ENCODE measurements at places on chromosomes 3 and 15.

DNA sequence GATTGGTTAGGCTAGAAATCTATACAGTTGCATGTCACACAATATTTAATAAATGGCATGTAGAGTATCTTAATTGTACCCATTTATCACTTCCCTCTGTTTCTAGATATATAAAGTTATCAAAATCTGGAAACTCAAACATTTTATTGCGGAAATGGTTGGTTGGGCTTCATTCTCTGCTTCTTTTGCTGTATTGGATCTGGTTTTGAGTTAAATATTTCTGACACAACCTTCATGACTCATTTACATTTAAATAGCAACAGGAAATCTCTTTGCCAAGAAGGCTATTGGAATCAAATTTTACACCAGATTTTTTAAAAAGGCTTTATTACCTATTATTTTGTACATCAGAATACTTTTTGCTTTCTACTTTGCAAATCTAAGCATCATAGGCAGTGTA, 153.8 kb downstream of the EBLN2 start:
- DNase-seq: no peak

- no peak for DNase-seq
These were observed 87.6 kb downstream of the SRGAP3 start for GRCh38 chr3:9161811-9162210.

GRCh38 chr3:143222505-143222904, 102.9 kb downstream of the CHST2 start:
- no peak for DNase-seq

DNA sequence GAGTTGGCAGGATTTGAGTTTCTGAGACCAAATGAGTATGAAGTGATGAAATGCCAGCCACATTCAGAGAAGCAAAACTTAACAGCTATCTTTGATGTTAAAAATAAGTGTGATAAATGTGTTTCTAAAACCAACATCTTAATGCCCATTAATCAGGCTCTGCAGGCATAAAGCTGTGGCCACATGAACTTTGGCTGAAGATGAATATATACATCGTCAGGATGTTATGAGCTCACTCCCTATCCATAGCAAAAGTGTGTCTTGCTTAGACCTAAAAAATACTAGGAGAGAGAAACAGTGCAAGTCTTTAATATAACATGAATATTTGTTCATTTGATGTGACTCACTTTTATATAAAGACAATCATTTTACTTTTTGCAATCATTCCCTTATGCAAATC, 218.0 kb downstream of the CADM2 start:
- DNase-seq: no peak

- no peak for DNase-seq
These were observed 32.2 kb downstream of the SLC24A1 start for GRCh38 chr15:65653801-65654521.

DNA sequence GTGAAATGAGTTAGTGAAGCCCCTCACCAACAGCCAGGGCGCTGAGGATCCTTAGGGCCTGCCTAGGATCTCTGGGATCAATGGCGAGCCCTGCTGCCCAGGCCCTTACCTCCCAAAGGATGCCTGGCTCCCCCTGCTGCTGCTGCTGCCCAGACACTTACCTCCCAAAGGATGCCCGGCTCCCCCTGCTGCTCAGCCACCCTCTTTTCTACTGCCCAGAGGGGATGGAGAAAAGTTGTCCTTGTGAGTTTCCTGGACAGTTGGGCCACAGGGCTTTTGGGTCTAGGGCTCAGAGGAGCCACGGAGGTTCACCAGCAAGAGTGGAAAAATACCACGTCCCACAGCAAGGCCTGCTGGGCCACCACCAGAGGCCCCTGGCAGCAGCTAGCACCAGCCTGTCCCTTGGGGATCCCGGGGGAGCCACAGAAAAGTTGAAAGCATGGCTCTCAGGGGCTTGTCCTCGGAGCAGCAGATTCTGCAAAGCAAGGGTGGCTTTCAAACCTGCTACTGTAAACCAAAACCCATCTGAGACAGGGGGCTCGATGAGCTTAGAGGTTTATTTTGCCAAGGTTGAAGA, 59.4 kb downstream of the SLC6A6 start:
- DNase-seq: peak; percentile 94

DNA sequence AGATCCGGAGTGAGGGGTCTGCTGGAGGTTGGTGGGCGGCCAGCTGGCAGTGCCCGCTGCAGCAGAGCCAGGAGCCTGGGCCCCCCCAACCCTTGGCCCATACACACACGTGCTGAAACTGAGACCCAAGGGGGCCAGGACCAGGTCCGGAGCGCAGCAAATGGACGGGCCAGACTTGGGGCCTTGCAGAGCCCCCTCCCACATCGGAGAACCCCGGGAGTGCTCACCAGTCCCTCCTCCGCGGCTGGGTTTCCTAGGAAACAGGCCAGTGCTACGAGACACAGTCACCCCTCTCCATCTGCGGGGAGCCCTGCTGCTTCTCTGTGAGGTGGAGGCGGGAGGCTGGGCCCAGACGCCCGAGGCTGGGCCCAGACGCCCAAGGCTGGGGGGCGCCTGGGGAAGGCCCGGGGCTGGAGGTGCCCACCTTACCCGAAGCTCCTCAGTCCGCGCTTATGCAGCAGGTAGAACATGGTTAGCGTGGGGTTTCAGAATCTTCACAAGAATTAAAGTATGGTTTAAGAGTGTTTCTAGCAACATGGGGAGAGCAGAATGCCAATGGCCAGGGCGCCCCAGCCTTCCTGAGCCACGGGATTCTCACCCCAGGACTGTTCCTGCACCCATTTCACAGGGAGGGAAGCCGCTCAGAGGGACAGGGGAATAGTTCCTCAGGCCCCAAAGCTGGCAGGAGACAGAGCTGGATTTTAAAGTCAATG, 135.0 kb upstream of the PRR20G start:
- DNase-seq: no peak

DNA sequence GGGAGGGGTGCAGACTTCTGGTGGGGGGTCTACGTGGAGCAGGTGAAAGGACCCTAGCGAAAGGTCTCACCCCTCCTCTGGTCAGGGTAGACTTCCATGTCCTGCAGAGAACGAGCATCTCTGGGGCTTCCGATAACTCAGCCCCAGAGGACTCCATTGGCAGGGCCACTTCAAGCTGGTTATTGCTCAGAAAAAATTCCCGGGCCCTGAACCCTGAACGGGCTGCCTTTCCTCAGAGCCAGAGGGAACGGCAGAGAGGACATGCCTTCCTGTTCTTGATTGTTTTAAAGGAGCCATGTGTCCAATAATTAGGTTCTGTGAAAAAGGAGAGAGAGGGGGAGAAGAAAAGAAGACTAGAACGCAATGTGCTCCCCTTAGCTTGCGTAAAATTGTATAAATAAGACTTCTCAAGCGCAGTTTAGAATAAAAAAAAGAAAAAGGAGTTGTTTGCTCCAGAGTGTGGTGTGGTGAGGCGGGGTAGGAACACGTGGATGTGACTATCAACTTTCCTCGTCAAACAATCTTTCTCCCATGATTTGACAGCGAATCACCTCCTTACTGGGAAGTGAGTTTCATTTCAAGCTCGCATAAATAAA, 193.4 kb upstream of the UBE2E1 start:
- DNase-seq: no peak

DNA sequence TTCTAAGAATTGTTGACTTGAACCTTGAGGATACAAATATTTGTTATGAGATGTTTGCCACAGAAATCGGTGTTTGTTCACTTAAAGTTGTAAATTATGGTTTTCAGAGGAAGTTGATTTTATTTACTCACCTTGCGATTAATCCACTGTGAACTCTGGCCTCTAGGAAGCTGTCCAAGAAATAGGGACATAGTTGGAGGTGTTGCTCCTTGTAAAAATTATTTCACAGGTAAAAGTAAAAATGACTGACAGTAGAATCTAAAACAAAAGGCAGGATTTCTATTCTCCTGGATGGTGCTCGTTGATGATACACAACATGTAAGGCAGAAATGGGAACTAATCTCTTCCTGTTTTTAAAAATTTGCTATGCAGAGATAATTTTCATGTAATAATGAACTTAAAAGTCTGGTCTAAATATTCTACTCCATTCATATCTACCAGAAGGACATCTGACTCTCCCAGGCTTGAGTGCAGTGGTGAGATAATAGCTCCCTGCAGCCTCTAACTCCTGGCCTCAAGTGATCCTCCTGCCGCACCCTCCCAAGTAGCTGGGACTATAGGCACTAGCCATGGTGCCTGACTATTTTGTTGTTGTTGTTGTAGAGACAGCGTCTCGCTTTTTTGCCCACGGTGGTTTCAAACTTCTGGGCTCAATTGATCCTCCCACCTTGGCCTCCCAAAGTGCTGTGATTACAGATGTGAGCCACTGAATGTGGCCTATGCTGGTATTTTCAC, 17.1 kb upstream of the LZTFL1 start:
- DNase-seq: no peak

- DNase-seq: no peak
These were observed 79.7 kb downstream of the BDH1 start for GRCh38 chr3:197475997-197476525.

DNA sequence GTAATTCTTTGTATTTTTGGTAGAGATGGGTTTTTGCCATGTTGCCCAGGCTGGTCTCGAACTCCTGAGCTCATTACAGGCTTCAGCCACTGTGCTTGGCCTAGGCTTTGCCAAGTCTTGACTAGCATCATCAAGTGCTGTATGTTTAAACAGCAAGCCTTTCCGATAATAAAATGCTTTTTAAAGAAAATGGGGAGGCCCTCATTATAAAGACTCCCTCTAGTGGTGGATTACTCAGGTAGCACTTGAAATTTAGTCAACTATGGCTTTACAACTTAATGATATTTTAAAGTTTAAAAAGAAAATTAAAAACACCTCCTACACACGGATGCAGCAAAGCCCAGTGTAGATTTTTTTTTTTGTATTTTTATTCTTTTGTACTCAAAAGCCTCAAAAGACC, 213.6 kb downstream of the GAP43 start:
- DNase-seq: peak; percentile 21

- DNase-seq: no peak
These were observed 57.0 kb downstream of the DUT start for GRCh38 chr15:48388016-48388851.

- DNase-seq: peak; percentile 77
These were observed 721 bp downstream of the ADAMTS7 start for GRCh38 chr15:78810362-78811123.
